ENCODE measurements at places on chromosomes 5 and 9. TPM values are rescaled to one million over a fixed set of nuclear protein-coding genes. Genes with fewer than 3 reads are reported as not detected.

DNA sequence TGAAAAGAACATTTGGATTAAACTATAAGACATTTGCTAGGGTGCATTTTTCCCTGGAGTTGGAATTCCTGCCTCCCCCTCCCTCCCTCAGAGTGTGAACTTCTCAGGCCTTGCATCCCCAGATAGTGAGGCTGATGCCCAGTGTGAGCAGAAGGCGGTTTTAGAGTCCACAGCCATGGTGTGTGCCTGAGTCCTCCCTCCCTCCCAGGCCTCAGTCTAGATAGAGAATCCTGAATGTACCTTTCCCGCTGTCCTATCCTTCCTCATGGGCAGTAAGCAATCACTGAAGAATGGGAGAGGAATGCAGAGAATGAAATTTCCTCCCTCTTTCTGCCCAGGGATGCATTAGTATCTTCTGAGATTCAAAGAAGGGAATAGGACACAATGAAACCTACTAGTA, 108.5 kb downstream of the RASGRF2 start:
- no peak for DNase-seq

NIPAL4 gene
- total RNA-seq: 5.1 TPM

DNA sequence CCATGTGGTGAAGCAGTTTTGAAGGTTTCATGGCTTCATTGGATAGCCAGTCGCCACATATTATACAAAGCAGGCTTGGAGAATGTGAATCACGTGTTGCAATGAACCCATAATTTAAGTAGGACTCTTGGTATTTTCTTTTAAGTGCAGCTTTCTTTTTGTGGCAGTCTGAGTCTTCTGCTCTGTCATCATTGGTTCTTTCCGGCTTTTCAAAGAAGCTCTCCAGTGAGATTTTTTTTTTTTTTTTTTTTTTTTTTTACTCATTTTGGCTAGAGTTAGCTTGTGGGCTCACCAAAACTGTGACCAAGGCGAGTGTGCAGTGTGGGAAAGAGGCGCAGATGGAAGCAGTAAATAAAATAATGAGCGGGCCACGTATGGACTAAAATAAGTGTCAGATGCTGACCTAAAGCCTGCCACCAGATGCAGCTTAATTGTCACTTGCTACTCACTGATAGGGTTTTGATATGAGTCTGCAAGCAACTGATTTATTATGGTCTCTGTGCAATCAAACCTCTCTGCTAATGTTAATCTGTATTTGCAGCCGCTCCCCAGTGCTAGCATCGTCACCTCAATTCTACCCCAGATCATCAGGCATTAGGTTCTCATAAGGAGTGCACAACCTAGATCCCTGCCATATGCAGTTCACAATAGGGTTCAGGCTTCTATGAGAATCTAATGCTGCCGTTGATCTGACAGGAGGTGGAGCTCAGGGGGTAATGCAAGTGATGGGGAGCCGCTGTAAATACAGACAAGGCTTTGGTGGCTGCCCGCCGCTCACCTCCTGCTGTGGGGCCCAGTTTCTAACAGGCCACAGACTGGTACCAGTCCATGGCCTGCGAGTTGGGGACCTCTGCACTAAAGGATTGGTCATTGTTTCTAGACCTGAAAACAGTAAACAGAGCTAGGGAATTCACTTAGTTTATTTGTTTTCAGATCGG, 45.5 kb upstream of the LARP1 start:
- DNase-seq: peak; percentile 27

- DNase-seq: no peak
Measured at GRCh38 chr9:12935714-12936113, 160.9 kb downstream of the LURAP1L start.

DMRT3 gene
- not detected for total RNA-seq

DNA sequence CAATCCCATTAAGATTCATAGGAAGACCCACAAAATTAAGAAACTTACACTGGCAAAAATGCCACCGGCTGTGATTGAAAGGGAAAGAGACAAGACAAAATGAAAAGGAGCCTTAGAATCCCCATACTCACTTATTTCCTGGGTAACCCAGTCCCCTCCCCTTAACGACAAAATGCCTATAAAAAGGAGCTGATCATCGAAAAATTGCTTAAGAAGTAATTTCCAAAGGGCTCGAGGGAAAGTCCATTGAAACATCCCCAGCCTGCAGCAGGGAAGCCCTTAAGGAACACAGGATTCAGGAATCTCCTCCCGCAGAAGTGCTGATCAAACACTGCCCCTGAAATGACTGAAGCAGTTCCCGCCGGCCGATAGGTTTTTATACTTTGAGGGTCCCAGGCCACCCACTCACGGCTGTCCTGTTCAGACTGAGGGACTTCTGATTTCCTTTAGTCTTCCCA, 677 bp upstream of the ZNF79 start:
- DNase-seq: no peak

DNA sequence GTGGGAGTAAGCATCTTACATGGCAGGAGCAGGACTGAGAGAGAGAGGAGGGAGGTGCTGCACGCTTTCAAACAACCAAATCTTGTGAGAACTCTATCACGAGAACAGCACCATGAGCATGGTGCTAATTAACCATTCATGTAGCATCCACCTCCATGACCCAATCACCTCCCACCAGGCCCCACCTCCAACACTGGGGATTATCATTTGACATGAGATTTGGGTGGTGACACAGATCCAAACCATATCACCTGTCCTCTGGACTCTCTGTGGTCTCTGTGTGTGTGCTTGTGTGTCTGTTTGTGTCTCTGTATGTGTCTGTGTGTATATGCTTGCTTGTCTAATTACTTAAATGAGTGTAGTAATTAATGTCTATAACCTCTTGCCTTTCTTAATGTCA, 31.1 kb downstream of the SEC61B start:
- no peak for DNase-seq

GRCh38 chr9:100058699-100059579, 39.9 kb downstream of the ERP44 start:
- no peak for DNase-seq

DNA sequence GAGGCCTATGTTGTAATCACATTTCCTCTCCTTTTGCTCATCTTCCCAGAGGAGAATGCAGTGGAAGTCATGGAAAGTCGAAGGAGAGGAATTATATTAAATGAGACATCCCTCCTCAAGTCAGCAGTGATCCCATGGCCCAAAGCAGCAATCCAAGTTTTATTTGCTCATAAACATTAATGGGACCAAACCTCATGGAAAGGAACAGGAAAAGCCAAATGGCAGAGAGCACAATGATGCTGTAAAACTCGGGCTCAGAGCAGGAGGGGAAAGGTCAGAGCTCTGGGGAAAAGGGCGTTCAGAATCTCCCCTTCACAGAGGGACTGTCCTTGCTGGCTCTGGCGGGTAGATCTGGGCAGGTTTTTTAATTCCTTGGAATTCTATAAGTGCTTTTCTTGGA, 175.8 kb downstream of the C5orf15 start:
- no peak for DNase-seq

OTP gene
- not detected for total RNA-seq

DNA sequence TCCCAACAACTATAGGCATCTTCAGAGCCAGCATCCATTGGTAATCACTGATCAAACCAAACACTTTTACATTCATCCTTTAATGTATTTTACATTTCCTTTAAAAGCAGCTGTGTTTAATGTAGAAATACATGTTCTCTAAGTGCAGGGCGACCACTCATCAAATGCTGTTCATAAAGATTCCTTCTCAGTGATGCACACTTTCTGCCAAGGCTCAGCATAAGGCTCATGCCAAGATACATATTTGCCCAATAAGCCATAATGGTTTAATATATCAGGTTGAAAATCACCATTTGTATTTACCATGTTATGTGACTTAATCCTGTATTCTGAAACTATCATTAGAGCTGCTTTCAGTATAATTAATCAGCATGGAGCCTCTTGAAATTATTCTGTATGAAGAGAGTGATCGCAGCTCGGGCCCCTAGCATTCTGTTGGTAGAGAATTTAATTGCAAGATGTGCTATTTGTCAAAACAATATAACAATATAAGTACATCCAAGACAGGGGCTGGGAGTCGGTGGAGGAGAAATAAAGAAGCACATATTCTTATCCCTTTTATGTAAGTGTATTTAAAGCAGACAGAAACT, 267.5 kb downstream of the EBF1 start:
- no peak for DNase-seq

- DNase-seq: no peak
Measured at GRCh38 chr9:71719562-71719961, 48.8 kb downstream of the CEMIP2 start.

DNA sequence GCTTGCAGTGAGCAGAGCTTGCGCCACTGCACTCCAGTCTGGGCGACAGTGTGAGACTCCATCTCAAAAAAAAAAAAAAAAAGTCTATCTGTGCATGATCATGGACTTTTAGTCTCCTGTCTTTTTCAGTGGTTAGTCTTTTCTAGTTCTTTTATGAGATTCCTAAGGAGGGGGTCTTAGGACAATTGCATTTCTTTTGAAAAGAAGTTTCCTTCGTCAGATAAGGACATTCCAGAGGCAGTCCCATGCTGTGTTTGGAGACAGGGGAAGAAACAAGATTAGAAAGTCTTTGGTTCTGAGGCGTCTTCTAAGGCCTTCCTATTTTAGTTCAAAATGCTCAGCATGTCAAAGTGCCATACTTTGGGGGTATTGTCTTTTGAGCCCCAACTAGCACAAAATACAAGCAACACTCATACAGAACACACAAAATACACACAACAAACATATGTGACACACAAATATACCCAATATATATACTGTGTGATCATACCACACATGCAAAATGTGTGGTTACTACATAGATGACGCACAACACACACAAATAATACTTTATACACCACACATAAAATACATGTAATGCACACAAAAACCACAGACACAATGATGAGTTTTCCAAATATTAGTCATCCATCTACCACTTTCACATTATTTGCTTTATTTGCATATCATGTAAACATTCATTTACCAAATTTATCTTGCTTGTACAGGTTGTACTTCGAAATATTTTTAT, 394.5 kb downstream of the SPATA31D1 start:
- no peak for DNase-seq

DNA sequence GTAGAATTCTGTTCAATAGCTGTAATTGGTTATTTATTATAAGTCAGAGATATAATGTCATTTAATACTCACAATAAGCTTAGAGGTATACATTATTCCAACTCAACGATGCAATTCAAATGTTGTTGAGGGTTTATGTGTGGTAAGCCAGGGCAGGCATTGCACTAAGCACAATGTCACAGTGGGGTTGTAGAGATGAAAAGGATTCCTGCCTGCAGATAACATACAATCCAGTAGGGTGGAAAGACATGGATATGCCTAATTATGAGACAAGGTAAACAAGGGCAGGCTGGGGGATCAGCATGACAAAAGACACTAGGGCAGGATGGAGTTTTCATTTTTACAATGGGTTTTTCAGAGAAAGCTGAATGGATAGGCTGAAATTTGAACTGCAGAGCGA, 98.7 kb upstream of the PALM2AKAP2 start:
- DNase-seq: no peak

RASGEF1C gene
- 4.2 TPM for total RNA-seq

AGXT2 gene
- total RNA-seq: not detected

SIGMAR1 gene
- 69.0 TPM for total RNA-seq

DNA sequence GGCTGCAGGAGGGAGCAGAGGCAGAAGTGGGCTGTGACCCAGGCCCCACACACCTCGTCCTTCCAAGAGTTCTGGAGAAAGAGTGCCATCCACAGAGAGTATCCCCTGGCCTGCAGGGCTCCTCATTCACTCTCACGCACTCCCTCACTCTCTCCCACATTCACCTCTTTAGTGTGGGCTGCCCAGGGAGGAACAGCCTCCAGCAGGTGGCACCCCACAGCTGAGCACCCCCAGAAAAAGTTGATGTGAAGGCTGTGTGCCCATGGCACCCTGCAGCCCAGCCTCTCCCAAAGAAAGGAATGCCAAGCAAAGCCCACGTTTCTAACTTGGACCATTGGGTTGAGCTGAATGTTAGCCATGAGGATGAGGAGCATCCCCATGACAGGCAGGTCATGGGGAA, 4.5 kb upstream of the SHC3 start:
- no peak for DNase-seq

GRCh38 chr5:175385691-175386362, 58.2 kb downstream of the DRD1 start:
- no peak for DNase-seq

DNA sequence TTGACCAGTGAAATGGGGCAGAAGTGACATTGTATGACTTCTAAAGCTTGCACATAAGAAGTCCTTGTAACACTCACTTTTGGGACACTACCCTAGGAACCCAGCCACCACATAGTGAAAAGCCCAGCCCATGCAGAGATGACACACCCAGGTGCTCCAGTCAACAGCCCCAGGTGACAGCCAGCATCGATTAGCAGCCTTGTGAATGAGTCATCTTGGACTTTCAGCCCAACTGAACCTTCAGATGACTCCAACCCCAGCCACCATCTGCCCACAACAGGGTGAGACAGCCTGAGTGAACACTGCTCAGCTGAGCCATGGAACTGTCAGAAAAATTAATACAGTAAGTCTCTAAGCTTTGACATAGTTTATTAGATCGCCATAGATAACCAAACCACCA, 458.6 kb downstream of the ZSWIM6 start:
- no peak for DNase-seq

DNA sequence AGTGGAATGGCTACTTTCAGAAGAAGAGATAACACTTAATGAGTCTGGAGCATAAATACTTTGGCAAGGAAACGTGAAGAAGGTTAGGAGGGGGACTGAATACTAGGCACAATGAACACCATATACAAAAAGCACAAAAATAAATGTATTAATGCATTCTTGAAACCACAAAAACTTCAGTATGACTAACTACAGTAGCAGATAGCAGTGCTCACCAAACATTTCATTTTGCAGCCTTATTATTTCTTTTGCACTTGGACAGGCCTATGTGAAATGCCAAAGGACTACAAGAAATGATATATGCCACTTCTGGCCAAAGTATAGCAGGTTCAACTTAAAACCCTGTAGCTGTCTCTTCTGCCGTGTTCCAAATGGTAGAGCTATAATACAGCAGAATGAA, 26.3 kb downstream of the UBQLN1 start:
- DNase-seq: no peak

HABP4 gene
- 23.5 TPM for total RNA-seq

- no peak for DNase-seq
Measured at GRCh38 chr9:100397529-100398266, 29.2 kb upstream of the MSANTD3 start.

EGFLAM gene
- total RNA-seq: 5.7 TPM

DNA sequence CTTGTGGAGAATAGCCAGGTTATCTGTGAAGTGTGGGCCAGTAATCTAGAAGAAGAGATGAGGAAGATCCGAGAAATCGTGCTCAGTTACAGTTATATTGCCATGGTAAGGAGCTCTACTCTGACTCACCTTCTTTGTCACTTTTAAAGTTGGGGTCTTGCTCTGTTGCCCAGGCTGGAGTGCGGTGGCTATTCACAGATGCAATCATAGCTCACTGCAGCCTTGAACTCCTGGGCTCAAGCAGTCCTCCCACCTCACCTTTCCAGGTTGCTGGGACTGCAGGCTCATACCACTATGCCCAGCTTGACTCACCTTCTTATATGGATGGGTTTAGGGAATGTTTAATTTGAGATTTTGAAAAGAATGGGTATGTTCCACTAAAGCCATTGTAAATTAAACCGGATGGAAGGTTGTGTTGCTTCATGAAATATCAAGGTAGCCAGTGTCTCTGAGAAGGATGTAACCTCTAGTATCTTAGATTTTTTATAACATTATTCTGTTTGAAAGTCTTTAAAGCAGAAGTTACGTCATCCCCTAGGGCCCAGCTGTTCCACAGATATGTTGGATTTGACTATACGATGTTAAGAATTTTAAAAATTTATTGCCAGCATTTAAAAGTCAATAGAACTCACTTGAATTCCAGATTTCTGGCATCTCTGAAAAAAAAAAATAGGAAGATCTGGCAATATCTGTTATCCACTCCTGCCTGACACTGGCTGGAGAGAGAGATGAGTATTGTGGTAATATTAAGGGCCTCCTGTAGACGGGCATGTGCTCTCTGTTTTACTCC, 5.1 kb downstream of the CNOT8 start:
- DNase-seq: no peak

- no peak for DNase-seq
Measured at GRCh38 chr9:85016384-85017006, 347.0 kb downstream of the NTRK2 start.
